ENCODE measurements at places on chromosomes 7 and 10.

DNA sequence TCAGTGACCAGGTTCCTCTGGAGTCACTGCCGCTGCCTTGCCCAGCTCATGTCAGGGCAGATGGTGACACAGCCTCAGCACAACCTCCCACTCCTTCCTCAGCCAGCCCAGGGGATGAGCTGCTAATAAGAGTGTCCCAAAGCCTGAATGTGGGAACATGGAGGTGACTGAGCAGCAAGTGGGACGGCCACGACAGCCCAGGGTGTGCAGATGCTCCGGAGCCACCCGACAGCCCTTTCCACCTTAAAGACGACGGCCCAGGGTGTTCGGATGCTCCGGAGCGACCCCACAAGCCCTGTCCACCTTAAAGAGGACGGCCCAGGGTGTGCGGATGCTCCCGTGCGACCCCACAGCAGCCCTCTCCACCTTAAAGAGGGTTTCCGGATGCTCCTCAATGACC is 89.2 kb downstream of the DIP2C start:
- DNase-seq: no peak

GRCh38 chr10:80104066-80104926 is 25.8 kb downstream of the TMEM254 start:
- no peak for DNase-seq

GRCh38 chr7:12649348-12649747 is 38.1 kb upstream of the ARL4A start:
- DNase-seq: no peak

- no peak for DNase-seq
Measured at GRCh38 chr10:60827791-60828488, 49.7 kb downstream of the CDK1 start.

GRCh38 chr10:19817231-19817933 is 1.1 kb downstream of the PLXDC2 start:
- no peak for DNase-seq

- no peak for DNase-seq
Measured at GRCh38 chr7:66732439-66732838, 8.1 kb upstream of the RABGEF1 start.

- DNase-seq: no peak
Measured at GRCh38 chr10:59904426-59905065, 1.8 kb downstream of the CCDC6 start.

DNA sequence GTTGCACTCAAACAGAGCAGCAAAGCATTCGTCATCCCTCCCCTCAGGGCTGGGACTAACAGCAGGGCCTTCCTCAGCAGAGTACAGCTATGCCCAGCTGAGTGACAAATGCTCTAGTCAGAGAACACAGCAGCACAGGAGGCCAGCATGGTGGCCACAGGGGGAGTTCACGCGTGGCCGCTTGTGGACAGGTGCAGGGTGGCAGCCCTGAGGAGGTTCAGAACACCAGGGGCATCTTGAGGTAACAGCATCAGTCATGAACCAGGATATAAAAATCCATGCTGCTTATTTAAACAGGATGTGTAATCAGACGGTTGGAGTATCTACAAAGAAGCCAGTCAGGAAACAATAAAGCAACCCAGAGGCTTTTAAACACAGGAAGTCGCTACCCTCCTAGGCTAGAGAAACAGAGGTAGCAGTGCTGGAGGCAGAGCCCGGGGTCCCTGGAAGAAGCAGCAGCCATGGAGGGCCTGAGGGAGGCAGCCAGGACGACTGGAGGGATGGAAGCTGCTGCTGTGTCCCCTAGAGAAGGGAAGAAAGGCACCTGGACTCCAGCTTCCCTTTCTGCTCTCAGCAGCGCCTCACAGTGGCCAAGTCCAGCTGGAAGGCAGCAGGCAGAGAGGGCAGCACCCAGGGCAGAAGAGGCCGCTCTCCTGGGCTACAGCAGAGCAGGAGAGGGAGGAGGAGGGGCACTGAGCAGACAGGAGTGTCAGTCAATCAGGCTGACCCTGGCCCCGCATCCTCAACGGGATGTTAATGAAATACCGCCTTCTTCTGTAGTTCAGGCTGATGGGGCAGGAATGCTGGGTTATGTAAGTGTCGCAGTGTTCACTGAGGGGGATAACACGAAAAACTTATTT is 70.8 kb upstream of the UCN3 start:
- DNase-seq: peak; percentile 30

GRCh38 chr7:47792521-47793121 is 155.6 kb downstream of the PKD1L1 start:
- no peak for DNase-seq

DNA sequence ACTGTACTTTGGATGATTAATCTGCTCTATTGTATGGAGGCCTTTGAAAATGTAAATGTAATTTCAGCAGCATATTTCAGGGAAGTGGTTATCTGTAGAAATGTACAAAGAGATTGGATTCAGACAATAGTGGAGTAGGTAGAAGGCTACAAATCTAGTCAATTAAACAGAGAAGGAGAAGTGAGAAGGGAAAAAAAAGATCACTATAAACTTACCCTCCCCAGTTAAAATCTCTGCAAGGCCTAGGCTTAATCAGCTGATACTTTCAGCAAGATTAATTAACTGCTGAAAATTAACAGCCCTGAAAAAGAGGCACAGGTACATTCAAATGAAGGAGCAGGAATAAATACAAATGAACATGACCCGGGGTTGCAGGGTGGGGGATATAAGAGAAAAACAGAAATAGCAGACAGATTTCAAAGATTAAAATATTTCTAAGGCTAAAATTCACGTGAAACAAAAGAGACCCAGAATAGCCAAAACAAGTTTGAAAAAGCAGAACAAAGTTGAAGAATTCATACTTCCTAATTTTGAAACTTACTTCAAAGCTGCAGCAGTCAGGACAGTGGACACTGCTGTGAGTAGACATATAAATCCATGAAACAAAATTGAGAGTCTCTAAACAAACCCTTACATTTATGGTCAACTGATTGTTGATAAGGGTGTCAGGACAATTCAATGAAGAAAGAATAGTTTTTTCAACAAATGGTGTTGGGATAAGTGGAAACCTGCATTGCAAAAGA is 96.0 kb downstream of the NRCAM start:
- DNase-seq: no peak

- no peak for DNase-seq
Measured at GRCh38 chr7:93910076-93910994, 4.0 kb downstream of the GNGT1 start.

- DNase-seq: no peak
Measured at GRCh38 chr10:61751599-61751998, 88.9 kb downstream of the CABCOCO1 start.

GRCh38 chr10:47023237-47024045 is 112.2 kb downstream of the PTPN20 start:
- DNase-seq: no peak

GRCh38 chr10:125048094-125048864 is 106.4 kb downstream of the ZRANB1 start:
- peak; percentile 73 for DNase-seq

- no peak for DNase-seq
Measured at GRCh38 chr10:27618036-27618615, 114.0 kb downstream of the RAB18 start.
